ENCODE measurements at places on chromosomes 6 and 20.
A peak's percentile ranks its signal among the peaks of the same experiment; 100 is the strongest.

- no peak for DNase-seq
Measured at GRCh38 chr6:16816891-16817290, 55.6 kb upstream of the ATXN1 start.

GRCh38 chr6:116354236-116354635, 16.5 kb upstream of the DSE start:
- DNase-seq, result no peak

DNA sequence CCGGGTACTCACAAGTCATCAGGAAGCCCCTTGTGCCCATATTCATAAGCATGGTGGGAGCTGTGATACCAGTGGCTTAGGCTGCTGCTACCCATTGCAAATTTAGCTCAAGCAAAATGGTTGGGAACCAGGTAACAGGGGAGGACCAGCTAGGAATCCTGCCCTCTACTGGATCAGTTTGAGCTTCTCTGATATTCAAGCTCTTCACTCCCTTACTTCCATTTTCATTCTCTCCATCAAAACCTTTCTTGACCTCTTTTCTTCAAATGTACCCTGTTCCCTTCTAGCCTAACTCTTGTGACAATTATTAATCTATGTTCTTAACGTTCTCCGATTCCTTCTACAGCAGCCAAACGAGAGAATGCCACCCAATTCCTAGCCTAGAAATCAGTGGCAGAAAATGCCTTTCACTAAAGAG, 9.7 kb downstream of the NOL7 start:
- DNase-seq, result no peak

- DNase-seq, result no peak
Measured at GRCh38 chr20:48906221-48906877, 15.2 kb upstream of the ARFGEF2 start.

DNA sequence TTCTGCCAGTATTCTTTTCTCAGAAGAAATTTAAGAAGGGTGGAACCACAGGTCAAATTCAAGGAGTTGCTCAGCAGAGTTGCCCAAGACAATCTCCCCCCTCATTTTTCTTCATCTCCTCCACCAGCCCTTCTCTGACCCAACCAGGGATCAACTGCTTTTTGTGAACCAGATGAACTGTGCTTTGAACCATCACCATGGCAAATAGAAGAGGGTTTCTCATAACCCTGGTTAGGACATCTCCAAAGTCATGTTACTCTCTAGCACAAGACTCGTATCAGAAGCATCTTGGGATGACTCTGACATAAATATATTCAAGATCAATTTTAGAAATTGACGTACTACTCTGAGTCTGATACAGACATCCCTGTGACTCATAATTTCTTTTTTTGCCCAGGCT, 130.7 kb downstream of the ALDH8A1 start:
- DNase-seq, result no peak

DNA sequence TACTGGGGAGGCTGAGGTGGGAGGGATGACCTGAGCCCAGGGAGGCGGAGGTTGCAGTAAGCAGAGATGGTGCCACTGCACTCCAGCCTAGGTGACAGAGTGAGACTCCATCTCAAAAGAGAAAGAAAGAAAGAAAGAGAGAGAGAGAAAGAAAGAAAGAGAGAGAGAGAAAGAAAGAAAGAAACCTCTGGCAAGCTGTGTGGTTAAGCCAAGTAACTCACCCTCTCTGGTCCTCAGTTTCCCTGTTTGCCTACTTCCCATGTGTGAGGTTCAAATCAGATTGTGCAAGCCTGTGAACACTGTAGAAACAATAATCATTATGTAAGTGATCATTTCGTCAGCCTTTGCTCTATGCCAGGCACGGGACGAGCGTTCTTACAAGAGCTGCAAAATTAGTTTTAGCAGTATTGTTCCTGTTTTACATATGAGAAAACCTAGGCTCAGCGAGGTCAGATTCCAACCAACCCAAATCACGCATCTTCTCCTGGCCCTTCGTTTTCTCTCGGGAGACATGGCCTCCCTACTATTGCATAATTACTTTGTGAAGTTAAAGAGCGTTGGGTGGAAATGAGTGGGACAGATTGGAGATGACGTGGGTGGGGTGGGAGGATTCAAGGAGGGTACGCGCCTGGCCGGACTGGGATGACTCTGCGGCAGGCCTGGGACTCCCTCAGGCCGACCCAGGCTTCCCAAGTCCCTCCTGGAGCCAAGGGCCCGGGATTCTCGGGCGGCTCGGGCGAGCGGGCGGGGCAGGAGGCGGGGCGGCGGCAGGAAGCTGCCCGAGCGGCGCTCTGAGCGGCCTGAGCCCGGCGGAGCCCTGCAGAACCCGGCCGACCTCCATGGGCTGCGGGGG, at the start of gene SNX21:
Gene SNX21, plus strand, starts transcription at position 770 of the 853 bp plus-strand sequence. CDS start 121 bp downstream, outside the sequence.
- no peak for DNase-seq

DNA sequence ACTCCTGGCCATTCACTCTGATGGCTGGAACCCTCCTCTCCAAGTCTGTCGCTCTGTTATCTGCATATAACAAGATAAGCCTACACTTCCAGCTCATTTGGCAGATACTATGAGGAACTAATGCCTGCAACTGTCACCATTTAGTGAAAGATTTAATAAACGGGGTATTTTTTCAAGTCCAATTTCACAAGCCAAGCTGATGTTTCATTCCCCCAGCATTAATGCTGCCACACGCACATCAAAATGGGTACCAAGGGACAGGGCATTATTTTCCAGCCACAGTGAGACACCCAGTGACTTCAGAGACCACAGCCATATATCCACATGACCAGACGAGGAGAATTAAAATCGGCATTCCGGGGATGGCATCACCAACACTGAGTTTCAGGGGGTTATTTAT, 175.5 kb downstream of the PTPRT start:
- DNase-seq, result no peak

DNA sequence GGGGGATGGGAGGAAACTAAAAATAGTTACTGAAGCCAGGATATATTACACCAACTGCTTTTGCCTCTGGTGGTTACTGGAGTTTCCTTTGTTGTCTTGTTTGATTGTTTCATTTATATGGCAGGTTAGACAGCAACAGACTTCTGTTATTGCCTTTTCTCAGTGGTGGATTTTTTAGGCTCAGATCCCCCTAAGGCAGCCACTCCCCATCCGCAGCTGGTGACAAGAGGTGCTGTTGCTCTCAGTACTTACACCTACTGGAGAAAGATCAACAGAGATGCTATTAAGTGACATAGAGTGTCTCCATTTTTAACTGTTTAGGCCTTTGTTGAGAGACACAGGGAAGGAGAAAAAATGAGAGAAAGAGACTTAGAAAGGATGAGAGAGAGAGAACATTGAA, 552.1 kb downstream of the PKHD1 start:
- no peak for DNase-seq

- DNase-seq, result no peak
Measured at GRCh38 chr6:50110587-50110986, 60.9 kb upstream of the DEFB112 start.

DNA sequence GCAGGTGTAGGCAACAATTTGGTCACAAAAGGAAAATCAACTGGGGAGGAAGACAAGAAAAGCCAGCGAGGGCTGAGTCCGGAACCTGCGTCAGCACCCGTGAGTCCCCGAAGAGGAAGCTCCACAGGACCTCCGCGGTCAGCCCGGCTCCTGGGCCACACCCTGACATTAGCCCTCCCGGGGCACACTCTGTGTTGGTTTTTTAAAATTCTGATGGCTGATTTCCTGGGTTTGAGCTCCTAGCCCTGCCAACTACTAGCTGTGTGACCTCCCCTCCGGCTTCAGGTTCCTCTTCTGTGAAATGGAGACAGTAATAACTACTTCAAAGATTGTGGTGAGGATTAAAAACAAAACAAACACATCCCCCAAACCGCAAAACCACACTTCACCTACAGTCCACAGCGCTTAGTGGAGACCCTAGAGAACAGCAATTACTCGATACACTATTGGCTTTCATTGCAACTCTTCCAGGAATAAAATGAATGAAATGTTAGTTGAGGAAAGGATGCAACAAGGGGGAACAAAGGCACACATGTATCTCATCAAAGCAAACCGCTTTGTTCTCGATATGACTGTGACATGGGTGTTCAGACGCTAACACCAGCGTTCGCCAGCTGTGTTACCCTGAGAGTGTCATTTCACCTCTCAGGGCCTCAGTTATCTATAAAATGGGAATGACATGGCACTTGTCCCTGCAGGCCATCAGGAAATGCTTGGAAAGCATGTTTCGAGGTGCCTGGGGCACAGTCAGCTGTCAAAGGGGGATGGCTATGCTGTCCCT, 985 bp downstream of the ZBP1 start:
- DNase-seq, result peak; percentile 55

DNA sequence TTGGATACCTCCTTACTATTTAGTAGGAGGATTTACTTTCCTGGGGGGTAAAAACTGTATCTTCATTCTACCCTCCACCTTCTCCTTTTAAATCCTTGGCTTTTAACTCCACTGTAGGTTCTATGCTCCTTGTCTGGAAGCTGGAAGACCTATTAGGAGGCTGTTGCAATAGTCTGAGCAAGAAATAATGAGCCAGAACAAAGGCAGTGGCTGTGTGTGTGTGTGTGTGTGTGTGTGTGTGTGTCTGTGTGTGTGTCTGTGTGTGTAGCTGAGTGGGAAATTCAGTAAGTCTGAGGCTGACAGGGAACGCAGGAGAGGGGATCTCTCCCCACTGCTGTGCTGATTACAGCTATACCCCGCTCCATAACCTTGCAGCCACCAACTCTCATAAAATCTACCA, 35.8 kb downstream of the HTR1E start:
- DNase-seq, result no peak

DNA sequence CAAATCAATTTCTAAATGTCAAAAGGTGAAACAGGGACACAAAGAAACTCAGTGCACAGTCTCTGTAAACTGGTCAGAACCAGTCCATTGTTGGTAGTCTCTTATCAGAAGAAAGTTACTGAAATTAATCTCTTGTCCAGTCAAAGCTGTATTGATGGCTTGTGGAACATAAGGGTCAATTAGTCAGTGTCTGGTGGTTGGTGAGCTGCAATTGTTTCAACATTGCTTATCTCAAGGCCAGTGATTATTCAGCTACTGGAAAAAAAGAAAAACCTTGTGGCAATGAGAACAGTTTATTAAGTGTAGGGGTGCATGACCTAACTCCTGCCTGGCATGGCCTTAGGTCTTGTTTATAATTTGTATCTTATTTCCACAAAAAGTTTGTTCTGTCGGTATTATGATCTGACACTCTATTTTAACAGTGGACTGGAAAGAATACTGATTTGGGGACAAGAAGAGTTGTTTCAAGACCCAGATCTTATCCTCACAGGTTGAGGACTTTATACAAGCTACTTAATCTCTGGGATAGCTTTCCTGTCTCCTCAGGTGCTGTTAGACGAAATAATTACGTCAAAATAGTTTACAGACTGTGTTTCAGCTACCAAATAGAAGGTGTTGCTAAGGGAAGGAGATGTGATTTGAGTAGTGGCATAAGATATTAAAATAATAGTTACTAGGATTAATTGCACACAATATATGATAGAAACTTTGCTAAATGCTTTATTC, 520.0 kb upstream of the IRAK1BP1 start:
- no peak for DNase-seq

DNA sequence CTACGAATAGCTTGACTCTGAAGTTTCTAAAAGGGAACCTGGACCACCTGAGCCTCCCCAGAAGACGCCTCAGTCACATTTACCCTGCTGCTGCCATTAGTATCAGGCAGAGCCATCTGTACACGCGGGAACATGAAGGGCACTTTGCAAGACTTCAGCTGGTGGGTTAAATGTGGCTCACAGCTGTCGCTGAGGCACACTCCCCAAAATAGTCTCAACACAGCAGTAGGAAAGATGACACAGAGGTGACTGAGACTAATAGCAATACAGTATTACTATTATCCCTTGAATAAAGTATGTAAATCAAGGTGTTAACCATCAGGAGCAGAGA, 29.0 kb downstream of the PSMB1 start:
- DNase-seq, result no peak

DNA sequence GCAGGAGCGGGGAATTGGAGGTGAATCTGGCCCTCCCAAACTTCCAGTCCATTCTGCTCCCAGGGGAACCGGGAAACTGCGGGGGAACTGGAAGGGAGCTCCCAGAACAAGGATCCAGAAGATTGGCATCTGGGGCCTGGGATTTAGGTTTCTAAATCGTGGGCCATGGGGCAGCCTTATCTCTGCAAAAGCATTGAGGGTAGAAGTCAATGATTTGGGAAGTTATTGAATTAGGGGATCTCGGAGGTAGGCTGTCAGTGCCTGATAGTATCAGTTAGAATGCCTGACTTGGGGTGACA, 45.1 kb downstream of the HNF4A start:
- DNase-seq, result no peak

DNA sequence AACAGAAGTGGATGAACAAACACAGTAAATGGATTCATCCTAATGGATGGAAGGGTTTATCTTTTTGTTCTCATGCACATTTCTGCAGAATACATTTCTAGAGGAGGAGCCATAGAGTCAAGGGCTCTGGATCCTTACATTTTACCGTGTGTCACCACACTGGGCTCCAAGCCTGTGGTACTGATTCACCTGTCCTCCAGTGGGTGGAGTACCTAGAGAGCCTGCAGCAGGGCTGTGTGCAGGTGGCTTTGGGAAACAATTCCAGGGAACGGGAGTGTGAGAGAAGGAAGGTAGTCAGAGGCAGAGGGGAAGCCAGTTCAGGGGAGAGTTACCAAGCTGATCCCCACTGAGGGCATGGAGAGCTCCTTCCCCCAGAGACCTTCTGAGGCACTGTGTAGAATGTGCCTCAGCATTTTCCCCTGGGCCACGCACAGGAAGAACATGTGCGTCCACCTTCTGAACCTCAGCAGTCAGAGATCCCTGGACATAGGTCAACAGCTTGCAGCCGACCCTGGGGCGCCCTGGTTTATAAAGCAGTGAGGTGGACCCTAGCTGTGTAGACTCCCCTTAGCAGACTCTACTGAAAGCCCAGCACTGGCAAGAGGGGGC, 85.3 kb upstream of the SLC22A23 start:
- peak; percentile 94 for DNase-seq

GRCh38 chr6:98787961-98788360, 46.4 kb upstream of the POU3F2 start:
- DNase-seq, result no peak

DNA sequence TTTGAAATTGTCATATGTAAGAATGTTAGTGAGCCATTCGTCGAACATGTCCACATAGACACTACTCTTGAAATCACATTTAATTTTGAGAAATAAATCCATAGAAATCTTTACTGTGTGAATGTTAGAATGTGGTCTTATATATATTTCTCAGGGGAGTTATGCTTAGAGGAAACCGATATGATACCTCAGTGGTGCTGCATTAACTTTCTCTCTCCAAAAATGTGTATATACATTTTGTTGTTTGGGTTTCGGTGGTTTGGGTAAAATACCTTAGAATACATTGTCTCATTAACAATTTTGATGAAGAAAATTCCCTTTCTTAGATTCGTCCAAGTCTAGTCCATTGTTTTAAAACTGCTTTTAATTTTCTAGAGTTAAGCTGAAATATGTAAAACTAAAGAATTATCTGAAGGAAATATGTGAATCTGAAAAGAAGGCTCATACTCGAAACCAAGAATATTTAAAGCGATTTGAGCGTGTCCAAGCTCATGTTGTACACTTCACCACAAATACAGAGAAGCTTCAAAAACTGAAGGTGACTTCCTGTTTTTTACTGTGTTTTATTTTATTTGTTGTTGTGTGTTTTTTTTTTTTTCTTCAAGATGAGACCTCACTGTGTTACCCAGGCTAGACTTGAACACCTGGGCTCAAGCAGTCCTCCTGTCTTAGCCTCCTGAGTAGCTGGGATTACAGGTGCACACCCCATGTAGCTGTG, 10.3 kb downstream of the KIZ start:
- no peak for DNase-seq

GRCh38 chr6:39225946-39226437, 3.3 kb downstream of the KCNK5 start:
- DNase-seq, result no peak
